ENCODE measurements at places on chromosomes 1 and 21.

- no peak for DNase-seq
Measured at GRCh38 chr1:77273891-77274290, 7.9 kb upstream of the AK5 start.

DNA sequence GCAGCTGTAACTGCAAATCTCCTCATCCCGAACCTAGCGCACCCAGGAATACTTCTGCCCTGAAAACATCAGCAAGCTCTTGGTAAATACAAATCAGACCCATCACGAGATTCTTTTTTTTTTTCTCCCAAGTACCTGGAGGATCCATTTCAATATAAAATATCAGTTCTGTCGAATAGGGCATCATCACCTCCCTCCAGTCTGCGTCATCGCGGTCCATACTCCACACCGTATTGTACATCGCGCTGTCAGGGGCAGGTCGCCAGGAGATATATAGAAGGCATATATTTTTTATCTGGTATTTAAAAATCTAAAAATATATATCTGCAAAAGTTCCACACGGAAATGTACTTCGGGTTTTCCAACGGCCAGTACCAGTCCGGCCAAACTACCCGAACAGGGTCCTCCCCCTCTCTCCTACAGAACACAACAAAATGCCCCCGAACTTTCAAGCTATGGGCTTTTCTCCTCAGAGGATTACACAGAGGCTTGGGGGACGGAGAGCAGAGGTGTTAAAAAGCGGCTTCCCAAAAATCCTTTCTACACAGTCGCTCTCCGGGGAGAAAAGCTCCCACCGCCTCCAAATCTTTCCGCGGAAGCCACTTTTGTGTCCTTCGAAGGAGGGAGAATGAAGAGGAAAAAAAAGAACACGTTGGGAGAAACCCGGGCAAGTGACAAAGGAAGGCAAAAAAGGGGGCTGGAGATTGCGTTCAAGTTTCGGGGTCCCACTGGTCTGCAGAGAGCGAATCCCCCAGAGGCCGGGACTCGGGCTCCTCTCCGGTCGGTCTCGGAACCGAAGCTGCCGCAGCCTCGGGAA lies 509 bp downstream of the PIK3R3 start:
- DNase-seq: peak; percentile 40

DNA sequence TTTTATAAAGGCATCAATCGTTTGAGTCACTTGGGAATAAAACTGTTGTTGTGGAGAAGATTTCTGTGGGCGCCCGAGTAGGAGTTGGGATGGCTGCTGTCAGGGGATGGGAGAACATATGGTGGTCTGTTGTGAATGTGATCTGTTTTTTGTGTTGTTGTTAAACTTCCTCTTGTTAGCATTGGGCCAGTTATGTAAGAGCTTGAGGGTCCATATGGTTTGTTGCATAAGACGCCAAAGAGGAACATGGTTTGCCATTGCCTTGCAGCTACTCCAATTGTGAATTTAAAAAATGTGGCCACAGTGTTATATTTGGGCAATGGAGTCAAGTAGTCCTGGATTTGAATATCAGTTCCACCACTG lies 136.1 kb upstream of the JUN start:
- DNase-seq: no peak

DNA sequence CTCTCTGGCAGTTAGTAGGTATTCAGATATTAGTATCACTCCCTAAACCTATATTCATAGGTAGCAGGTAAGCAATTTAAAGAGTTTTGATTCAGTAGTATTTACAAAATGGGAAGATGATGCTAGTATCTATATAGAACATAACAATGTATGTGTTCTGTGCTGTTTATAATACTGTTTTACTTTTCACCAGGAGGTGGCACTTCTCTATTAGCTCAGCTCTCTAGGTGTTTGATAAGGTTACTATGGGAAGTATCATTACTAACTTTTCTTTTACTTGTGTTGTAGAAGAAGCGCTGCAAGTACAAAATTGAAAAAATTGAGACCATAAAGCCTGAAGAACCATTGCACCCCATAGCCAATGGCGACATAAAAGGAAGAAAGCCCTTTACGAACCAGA lies 49.4 kb upstream of the FASLG start:
- DNase-seq: no peak

DNA sequence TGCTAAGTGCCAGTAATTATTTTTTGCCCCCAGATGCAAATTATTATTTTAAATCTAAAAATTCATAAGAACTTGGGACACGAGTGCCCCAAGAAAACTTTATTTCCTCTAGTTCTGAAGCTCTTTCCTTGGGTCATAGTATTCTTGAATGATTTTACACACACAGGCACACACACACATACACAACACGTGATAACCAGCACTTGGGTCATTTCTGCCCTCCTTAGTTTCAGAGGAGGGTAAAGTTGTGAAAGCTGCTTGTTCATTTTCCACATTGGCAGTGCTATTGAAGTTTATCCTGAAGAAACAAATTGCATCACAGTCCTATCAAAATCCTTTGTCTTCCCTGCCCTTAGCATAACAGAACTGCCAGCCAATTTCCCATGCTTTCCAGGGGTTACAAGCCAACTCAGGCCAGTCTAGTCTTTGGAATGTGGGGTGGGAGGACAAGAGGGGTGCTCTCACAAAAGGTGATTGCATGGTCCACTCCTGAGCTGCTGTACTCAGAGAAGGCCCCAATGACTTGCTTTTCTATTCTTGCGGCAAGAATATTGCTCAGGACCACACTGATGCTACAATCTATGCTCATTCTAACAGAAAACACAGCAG lies 98.5 kb upstream of the POGK start:
- DNase-seq: no peak
